Bone marrow (tissue), 2 donors: ENCODE measurements at places on chromosomes 2 and 18.

GRCh38 chr2:221981912-221982470, 316.8 kb downstream of the PAX3 start:
- DNase-seq = no peak

- DNase-seq = no peak
Observed at GRCh38 chr2:134132490-134132857, 121.4 kb upstream of the MGAT5 start.

GRCh38 chr2:24683408-24683807, 109.8 kb downstream of the PTRHD1 start:
- no peak for DNase-seq

- DNase-seq = no peak
Observed at GRCh38 chr18:3995476-3996102, 459.5 kb downstream of the DLGAP1 start.

- DNase-seq = no peak
Observed at GRCh38 chr2:76569819-76570218, 859.1 kb upstream of the GCFC2 start.

GRCh38 chr2:194104687-194105086, 1552.3 kb upstream of the SLC39A10 start:
- no peak for DNase-seq

DNA sequence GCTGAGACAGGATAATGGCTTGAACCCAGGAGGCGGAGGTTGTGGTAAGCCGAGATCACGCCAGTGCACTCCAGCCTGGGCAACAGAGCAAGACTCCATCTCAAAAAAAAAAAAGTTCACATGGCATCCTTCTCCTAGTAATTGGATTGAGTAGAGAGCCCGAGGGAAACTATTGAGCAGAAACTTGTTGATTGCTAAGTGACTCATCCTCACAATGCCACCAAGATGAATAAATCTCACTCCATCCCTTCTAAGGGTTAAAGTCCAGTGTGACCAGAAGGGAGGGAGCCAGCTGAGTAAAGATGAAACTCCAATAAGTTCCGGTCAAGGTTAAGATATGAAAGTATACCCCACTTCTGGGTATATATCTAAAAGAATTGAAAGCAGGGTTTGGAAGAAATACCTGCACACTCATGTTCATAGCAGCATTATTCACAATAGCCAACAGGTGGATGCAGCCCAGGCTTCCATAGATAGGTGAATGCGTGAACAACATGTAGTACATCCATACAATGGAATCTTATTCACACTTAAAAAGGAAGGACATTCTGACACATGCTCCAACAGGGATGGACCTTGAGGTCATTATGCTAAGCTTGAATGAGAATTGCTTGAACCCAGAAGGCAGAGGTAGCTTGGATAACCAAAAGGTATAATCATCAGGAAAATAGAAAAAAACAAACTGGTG, 13.0 kb upstream of the FHL2 start:
- DNase-seq = no peak

DNA sequence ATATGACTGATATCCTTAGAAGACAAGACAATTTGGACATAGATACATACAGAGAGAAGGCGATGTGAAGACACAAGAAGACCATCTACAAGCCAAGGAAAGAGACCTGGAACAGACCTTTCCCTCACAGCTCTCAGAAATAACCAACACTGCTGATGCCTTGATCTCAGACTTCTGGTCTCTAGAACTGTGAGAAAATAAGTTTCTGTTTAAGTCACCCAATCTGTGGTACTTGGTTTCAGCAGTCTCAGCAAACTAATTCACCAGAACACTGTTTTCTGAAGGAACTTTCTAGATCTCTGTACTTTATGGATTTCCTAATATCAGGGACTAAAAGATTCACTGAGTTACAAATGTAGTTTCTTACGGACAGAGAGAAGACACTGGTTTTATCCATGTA, 58.8 kb downstream of the NAB1 start:
- DNase-seq = no peak

- no peak for DNase-seq
Observed at GRCh38 chr2:98027538-98027937, 31.8 kb upstream of the TMEM131 start.

- DNase-seq = no peak
Observed at GRCh38 chr2:84966731-84967130, 4.2 kb upstream of the KCMF1 start.

GRCh38 chr2:68368654-68369336, 3.7 kb downstream of the PLEK start:
- no peak for DNase-seq

GRCh38 chr2:128322715-128323554, 4.3 kb upstream of the HS6ST1 start:
- no peak for DNase-seq

- DNase-seq = no peak
Observed at GRCh38 chr2:159174759-159175158, 111.7 kb downstream of the WDSUB1 start.

GRCh38 chr18:42649331-42650035, 466.0 kb downstream of the RIT2 start:
- no peak for DNase-seq

DNA sequence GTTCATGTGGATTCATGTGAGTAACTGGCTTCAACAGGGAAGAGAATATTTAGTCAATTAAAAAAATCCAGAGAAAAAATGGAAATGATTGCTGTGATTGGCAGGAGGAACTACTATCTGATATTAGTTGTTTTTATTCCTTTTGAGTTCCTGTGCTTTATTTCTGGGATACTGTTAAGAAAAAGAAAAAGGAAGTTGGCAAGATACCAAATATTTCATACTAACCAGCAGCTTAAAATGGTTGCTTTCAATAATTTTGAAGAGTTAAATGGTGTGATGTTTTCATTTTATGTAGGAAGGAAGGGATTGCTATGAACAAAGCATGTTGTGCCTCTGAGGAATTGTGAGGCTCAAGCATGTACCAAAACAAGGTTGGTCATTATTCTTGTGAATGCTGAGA, 8.1 kb upstream of the MTX2 start:
- no peak for DNase-seq

- no peak for DNase-seq
Observed at GRCh38 chr2:41417511-41417910, 630.3 kb upstream of the PKDCC start.

DNA sequence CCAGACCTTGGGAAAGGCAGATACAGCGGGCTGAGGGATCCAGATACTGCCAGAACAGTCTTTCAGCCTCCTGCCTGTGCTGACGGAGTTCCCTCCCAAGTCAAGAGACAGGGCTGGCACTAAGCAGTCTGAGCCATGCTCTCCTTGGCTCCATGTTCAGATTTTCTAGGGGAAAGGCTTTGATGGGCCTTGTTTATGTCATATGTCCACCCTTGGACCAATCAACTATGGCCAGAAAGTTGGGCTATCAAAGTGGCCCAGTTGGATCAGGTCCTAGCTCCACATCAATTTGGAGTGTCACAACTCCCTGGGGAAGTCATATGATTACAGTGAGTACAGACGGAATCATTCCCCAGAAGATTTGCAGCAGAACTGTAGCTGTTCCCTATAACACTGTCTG, 152.0 kb downstream of the GREB1L start:
- DNase-seq = no peak

DNA sequence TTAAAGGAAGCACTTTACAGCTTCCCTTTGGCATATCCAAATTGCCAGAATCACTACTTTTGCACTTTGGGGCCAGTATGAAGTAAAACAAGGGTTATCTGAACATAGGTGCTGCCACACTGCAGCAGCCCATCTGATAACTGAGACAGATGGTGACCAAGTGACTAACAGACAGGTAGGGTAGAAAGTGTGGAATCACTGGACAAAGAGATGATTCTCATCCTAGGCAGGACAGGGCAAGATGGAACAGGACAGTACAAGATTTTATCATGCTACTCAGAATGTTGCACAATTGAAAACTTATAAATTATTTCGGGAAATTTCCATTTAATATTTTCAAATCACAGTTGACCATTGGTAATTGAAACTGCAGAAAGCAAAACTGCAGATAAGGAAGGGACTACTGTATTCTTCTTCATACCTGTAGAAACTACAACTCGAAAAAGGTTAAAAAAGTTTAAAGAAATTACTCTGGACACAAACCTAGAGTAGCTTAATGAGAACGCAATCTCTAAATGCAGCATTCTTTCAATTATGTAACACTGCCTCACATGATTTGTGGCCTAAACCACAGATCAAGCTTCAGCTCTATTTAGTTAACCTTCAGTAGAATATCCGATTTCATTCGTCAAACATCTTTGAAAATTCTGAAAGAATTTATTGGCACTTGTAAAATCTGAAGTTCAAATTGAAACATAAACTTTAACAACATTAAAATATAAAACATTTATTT, 31.4 kb downstream of the HEATR5B start:
- no peak for DNase-seq

- no peak for DNase-seq
Observed at GRCh38 chr2:133760376-133760775, 192.1 kb upstream of the NCKAP5 start.
